Stimulated activated CD4-positive, alpha-beta T cell treated with anti-CD3 and anti-CD28 coated beads, Interleukin-1b, Interleukin-23, amount 100 ng/mL, for 1 hour (primary cell): ENCODE measurements at places on chromosomes 3 and 15.

GRCh38 chr15:57551715-57552677 lies 39.7 kb upstream of the MYZAP start:
- no peak for DNase-seq

- no peak for DNase-seq
Observed at GRCh38 chr3:20052851-20053250, 12.6 kb downstream of the KAT2B start.

DNA sequence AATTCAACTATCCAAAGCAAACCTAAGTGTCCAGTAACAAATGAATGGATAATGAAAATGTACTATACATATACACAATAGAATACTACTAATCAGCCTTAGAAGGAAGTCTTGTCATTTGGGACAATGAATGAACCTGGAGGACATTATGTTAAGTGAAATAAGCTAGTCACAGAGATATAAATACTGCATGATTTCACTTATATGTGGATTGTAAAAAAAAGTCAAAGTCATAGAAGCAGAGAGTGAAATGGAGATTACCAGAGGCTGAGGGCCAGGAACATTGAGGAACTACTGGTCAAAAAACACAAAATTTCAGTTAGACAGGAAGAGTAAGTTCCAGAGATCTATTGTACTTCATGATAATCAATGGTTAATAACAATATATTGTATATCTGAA lies 33.6 kb downstream of the MYO5A start:
- DNase-seq = no peak

DNA sequence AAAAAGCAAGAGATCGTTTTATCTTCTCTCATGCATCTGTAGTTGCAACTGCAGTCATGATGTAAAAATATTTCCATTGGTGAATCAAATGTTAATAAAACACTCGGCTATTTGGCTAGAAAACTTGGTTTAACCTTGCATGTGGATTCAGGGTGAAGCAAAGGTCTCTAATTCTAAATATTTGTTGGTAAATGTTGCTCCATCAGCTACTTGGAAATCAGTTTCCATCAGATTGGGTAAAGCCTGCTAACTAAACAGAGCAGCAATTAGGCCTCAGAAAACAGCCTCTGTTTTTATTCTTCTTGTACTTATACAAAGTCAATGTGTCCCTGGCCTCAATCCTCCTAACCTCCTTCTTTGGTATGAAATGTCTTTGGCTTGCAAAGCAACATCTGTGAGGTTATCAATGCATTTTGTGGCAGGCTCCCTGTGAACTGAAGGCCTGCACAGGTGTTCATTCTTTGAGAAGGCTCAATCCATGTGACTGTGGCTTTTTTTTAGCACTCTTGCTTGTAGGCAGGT lies 312.3 kb downstream of the WDR72 start:
- DNase-seq = no peak

DNA sequence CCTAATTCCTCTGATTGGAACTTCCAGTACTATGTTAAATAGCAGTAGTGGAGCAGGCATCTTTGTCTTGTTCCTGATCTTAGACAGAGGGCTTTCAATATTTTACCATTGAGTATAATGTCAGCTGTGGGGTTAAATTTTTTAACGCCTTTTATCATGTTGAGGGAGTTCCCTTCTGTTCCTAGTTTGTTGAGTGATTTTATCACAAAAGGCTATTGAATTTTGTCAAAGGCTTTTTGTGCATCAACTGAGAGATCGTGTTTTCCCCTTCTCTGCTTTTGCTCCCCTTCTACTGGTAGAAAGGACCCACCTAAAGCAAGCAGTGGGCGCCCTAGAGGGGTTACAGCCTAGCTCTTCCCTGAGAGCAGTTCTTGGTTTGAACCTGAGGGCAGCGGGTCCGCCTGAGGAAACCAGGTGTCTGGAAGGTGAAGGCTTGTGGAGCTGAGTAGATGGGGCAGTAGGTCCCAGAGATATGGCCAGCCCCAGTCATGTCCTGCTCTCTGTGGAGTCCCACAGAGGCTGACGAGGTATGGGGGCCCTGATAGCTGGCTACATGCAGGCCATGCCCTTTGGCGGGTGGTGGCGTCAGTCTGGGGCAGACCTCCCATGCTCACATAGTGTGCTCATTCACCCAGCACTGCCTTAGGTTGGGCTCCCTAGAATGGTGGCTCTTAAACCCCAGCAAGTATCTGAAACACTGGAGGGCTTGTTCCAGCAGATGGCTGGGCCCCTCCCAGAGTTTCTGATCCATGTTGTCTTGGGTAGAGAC lies 11.3 kb downstream of the HDAC11 start:
- no peak for DNase-seq

DNA sequence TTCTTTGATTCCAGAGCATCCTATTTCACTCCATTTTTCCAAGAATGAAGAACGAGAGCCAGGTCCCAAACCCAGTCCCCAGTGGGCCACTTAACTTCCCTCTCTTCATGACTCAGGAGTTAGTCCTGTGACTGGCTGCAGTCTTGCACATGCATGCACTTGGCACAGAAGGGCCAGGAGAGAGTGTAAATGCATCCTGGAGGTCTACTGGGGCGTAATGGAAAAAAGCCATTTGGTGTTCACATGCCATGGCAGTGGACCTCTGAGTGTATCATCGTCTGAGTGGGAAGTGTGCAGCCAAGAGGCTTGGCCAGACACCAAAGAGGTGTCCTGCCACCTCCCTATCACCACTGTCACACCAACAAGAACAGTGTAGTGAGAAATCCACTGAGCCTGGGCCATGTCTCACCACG lies 15.1 kb upstream of the RFTN1 start:
- DNase-seq = no peak

DNA sequence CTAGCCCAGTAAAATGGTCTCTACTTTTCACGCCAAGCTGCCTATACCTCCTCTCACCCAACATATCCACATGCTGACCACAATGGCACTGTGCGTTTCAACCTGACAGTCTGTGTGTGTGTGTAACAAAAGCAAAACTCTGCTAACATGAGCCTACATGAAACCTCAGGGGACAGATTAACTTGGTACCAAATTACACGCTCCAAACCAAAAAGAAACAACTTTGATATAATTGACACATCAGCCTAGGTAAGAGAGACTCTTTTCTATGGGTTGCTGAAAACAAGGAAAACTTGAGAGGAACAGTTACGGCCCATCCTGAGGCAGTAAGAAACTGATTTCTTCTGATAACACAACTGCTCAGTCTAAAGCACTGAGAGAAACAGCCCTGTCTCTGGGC lies 31.5 kb downstream of the IGF2BP2 start:
- DNase-seq = no peak

- DNase-seq = no peak
Observed at GRCh38 chr3:171994646-171995428, 44.5 kb upstream of the FNDC3B start.
